ENCODE measurements at places on chromosomes 16 and 17.

DNA sequence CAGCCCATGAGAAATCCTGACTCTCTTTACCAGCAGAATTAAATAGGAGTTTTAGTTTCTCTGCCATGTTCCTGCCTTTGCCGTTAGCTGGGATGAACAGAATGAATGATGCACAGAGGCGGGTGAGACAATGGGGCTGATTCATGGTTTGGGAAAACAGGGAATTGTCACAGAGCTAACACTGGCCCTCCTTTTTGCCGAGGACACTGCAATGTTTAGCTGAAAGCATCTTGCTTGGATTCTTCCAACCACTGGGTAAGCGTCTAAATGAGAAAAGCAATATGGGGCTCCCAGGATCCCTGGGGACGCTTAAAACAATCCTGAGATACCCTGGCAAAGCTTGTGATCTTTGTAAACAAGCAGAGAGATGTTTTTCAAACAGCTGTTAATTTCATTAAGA, 12.8 kb upstream of the PAFAH1B1 start:
- no peak for DNase-seq

- DNase-seq: no peak
These were observed 15.5 kb downstream of the DNAH2 start for GRCh38 chr17:7732981-7733539.

DNA sequence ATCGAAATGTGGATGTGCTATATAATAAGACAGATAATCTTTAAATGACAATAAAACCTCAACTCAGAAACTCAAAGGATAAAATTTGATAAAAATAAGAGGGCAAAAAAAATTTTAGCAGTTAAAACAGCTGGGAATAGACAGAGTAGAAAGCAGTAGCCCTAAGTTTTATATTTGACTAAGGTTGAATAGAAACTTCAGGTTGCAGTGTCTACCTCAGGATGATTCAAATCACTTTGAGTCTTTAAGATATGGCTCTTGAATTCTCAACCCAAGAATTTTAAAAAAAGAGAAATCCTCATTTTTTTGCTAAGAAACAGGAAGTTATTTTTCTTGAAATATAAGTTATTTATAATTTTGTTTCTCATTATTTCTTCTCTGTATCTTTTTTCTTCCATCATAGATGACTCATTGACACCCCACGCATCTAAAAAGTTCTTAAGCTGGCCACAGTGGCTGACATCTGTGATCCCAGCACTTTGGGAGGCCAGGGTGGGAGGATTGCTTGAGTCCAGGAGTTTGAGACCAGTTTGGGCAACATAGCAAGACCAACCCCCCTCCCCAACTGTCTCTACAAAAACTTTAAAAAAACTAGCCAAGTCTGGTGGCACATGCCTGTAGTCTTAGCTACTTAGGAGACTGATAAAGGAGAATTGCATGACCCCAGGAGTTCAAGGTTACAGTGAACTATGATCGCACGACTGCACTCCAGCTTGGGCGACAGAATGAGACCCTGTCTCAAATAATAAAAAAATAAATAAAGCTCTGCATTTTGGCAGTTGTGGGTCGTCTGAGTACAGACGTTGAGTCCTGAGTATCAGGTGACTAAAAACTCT, 23.9 kb downstream of the NFAT5 start:
- no peak for DNase-seq

GRCh38 chr17:30954046-30954830, 16.6 kb upstream of the RNF135 start:
- DNase-seq: no peak

DNA sequence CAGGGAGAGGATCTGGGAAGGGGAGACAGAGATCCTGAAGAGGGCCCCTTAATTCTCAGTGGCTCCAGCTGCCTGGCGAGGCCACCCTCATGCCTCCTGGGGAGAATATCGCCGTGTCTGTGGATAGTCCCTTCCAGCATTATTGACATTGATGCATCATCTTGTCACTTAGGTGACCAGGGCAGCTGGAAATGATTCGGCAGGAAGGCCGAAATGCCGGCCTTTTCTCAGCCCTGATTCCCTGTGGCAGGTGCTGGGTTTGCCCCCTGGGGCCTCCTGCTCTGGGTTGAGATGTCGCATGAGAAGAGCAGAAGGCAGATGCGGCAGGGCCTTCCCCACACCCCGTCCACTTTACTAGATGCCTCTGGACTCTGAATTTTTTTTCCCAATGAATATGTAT, 89.5 kb downstream of the RAP1GAP2 start:
- peak; percentile 40 for DNase-seq

- DNase-seq: no peak
These were observed 18.7 kb upstream of the ATP5MC1 start for GRCh38 chr17:48873696-48874443.

GRCh38 chr16:57908409-57908987, 62.4 kb downstream of the CNGB1 start:
- no peak for DNase-seq

DNA sequence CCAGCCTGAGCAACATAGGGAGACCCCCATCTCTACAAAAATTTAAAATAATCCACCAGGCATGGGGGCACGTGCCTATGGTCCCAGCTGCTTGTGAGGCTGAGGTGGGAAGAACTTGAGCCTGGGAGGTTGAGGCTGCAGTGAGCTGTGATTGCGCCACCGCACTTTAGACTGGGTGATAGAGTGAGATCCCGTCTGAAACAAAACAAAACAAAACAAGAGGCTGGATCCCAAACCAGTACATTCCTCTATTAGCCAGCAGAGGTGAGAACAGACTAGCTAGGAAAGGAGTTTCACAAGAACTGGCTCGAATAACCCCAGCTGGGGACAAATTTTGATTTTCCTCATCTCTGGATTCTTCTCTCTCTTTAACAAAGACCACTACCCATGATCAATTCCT, 366.7 kb upstream of the ZFHX3 start:
- DNase-seq: no peak

- DNase-seq: peak; percentile 86
These were observed at the start of gene STX1B for GRCh38 chr16:31010585-31011325. Gene STX1B, minus strand, starts transcription at chr16:31010638. Its CDS starts 242 bp downstream, at chr16:31010396.

DNA sequence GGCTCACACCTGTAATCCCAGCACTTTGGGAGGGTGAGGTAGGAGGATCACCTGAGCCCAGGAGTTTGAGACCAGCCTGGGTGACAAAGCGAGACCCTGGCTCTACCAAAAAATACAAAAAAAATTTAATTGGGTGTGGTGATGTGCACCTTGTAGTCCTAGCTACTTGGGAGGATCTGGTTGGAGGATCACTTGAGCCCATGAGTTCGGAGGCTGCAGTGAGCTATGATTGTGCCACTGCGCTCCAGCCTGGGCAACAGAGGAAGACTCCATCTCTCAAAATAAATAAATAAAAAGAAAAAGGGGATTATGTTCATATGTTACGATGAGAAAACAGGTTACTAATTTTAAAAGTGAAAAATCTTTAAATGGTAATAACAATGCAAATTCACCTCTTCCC, 996 bp downstream of the MLKL start:
- DNase-seq: no peak

GRCh38 chr17:73286863-73287296, 24.9 kb downstream of the CDC42EP4 start:
- DNase-seq: no peak

GRCh38 chr16:49442805-49443204, 69.2 kb downstream of the C16orf78 start:
- DNase-seq: no peak

DNA sequence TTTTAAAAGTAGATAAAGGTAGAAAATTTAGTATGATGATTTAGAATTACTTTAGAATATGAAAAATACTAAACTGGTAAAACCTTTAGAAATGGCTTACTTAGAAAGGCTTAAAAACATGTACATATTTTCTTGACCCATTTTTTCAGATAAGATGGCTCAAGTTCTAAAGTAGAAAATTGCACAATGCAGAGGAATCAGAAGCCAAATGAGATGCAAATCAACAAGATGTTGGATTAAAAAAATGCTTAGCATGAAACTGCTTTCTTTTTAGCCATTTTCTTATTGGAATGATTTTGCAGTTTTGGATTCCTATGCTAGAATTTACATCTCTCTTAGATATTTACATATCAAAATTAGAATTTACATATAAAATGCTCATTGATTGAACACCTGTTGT, 1.5 kb upstream of the KRTAP3-1 start:
- no peak for DNase-seq

DNA sequence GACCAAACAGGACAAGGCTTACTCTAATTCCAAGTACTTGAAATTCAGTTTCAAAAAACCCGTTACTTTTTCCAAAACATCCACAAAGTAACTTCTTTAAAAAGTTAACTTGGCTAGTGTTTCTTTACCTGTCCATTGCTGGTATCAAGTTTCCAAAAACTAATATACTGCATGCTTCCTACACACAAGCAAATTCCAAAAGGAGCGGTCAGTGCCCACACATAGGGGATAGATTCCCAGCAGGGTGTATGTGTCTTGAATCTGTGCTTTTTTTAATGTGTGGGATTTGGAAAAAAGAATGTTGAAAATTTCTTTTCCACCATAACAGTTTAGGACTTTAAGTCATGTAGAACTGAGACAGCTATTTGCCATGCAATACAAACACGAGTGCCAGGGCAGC, 367.8 kb upstream of the SOX9 start:
- no peak for DNase-seq

DNA sequence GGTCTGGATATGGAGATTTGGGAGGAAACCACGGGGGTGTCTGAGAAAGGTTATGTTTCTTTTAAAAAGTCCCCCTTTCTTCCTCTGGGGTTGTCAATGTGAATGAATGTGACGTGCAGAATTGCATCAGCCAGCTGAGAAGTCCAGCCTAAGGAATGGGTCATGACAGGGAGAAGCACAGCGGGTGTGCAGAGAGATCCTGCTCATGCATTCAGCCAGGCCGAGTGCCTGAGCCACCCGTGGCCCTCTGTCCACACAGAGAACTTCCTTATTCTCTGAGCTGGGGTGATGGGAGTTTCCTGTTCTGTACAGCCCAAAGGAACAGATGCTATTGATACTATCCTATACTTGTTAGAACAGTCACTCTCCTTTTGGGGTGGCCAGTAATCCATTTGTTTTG, 117.9 kb downstream of the CPPED1 start:
- DNase-seq: no peak

DNA sequence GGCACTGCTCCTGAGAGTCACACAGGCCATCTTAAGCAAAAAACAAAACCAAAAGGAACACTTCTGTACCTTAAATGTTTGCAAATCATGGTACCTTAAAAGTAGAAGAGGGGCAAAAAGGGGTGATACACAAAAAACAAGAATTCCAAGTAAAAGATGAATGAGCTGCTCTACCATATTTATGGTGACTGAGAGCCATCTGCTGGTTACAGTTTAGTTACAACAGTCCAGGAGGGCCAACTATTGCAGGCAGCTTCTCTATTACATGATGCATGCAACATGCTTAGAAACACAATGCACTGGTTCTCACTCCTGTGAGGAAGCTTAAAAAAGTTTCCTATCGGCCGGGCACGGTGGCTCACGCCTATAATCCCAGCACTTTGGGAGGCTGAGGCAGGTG, 53.5 kb downstream of the STX8 start:
- peak; percentile 28 for DNase-seq

DNA sequence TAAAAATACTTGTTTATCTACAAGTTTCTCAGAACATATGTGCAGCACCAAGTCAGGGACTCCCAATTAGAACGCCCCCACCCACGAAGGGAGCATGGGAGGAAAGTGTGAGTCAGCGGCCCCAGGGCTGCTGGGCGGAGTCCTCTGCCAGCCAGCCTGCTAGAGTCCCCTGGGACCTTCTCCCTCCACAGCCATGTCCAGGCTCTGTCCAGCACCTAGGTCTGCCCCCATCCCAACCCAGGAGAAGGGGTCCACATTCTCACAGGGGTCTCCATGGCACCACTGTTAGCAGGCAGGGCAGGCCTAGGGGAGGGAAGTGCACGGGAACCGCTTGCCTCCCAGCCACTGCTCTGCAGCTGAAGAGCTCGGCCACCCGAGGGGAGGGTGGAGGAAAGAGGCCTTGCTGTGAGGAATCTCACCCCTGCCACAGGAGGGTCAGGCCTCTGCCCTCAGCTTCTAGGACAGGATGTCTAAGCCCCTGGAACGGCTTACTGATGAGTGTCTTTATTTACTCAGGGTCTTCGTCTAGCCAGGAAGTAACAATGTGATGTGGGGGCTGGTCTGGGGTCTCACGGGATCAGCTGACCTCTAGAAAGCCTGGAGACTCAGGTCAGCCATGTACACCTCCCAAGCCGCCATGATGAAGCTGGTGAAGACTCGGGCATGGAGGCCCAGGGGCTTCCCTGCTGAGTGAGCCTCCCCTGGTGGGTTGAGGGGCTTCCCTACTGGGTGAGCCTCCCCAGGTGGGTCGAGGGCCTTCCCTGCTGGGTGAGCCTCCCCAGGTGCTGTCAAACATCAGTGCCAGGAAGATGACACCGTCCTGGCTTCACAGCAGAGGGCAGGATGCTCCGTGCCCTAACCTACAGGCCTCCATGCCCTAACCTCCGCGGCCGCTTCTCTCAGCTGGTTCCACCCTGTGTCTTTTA, 190.3 kb downstream of the RBFOX3 start:
- no peak for DNase-seq

- DNase-seq: no peak
These were observed 656 bp upstream of the PRR29 start for GRCh38 chr17:63997341-63998048.

- peak; percentile 73 for DNase-seq
These were observed 51.2 kb downstream of the RMI2 start for GRCh38 chr16:11396241-11397048.

- DNase-seq: no peak
These were observed 36.7 kb downstream of the CMIP start for GRCh38 chr16:81481207-81481821.

DNA sequence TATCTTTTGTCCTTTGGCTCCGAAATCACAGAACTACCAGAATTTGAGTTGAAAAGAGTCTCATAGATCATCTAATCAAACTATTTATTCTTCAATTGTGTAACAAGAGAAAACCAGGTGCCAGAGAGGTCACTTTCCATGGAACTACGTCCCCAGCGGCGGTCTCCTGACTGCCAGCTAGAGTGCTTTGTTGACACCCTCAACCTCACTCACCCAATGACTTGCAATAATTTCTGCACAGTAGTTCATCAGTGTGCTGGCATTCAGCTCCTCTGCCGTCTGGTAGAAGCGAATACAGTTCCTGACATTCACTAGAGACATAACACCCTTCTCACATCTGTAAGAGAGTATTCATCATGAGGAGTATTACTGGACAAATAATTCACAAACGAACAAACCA, 54.2 kb downstream of the ANKFY1 start:
- DNase-seq: no peak

- DNase-seq: no peak
These were observed 4.7 kb upstream of the PIK3R6 start for GRCh38 chr17:8872036-8872704.

DNA sequence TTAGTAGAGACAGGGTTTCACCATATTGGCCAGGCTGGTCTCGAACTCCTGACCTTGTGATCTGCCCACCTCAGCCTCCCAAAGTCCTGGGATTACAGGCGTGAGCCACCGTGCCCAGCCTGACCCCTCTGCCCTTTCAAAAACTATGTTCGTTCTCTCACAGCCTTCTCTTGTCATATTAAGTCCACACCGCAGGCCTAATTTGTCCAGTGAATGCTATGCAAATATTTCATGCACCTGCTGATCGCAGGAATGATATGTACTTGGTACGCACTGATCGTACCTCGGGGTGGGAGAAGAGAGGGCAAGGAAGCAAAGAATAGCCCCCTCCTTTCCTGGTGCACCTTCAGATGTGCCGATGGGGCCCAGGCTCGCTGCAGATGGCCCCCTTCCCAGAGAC, 3.0 kb upstream of the BIRC5 start:
- DNase-seq: no peak

GRCh38 chr17:55421179-55421934, at the start of gene MMD:
Gene MMD, minus strand, starts transcription at chr17:55421835. Its CDS starts 140 bp downstream, at chr17:55421695.
- DNase-seq: peak; percentile 61

- DNase-seq: no peak
These were observed 546 bp upstream of the PSMD7 start for GRCh38 chr16:74296104-74296431.

Data from NCI-H524 (cell line).